ENCODE measurements at places on chromosomes 11 and 22.

- DNase-seq = no peak
Observed at GRCh38 chr11:23973244-23973643, 523.6 kb upstream of the LUZP2 start.

- no peak for DNase-seq
Observed at GRCh38 chr22:30305519-30305905, 16.2 kb upstream of the CASTOR1 start.

DNA sequence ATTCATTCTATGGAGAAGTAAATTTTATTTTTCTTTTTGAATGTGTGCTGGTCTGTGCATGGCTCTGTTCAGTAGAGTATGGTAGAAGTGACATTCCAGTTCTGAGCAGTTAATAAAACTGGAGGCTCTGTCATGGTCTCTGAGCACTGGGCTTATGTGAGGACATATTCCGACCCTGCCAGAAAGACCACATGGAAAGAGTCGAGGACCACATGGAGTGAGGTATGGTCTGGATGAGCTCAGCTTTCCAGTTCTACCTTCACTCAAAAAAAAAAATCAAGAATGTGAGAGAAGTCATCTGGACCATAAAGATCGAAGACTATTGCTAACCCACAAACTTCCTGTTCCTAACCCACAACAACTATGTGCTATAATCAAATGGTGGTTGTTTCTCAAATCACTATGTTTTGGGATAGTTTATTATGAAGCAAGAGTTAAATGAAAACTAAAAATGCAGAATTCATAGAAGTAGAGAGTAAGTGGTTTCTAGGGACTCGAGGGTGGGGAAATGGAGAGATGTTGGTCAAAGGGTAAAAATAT is 534.2 kb upstream of the ANO5 start:
- DNase-seq = no peak

DNA sequence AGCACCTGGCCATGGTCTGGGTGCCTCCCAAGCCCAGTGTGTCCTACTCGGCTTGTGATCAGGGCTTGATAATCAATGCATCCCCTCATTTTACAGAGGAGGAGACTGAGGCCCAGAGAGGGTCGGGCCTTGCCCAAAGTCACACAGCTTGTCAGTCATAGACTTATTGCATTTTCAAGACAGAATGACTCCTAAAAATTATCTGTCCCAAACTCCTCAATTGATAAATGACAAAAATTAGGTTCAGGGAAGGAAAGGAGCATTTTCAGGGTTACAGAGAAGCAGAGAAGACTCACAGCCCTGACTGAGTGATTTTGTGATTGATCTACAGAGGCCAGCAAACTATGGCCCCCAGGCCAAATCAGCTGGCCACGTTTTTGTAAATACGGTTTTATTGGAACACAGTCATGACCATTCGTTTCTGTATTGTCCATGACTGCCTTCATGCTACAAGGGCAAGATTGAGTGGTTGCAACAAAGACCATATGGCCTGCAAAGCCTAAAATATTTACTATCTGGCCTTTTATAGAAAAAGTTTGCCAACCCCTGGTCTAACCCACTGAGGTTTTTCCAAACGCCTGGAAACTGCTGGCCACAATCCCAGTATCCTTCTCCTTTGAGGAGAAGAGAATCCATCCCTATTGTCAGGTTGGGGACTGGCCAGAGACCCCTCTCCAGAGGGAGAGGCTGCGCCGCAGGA is 35.1 kb upstream of the NAV2 start:
- no peak for DNase-seq
